ENCODE measurements at places on chromosomes 11 and 22.

GRCh38 chr11:86230179-86230804 is 14.3 kb upstream of the EED start:
- no peak for DNase-seq

DNA sequence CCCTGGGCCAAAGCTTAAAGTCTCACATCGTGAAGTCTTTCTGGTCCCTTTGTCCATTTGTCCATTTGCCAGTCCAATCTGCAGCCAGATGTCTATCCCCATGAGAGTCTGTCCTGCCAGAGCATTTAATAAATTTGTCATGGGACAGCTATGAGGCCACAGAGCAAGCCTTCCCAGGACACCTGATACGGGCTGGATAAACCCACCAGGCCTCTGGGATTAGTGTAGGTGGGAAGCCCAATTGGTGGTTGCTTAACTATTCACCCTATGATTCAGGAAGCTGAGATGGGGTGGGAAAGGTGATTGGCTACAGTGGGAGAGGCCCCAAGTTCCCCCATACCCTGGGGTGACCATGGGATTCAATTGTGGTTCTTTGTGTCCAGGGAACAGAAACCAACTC is 39.9 kb downstream of the MYEOV start:
- DNase-seq: peak; percentile 10

DNA sequence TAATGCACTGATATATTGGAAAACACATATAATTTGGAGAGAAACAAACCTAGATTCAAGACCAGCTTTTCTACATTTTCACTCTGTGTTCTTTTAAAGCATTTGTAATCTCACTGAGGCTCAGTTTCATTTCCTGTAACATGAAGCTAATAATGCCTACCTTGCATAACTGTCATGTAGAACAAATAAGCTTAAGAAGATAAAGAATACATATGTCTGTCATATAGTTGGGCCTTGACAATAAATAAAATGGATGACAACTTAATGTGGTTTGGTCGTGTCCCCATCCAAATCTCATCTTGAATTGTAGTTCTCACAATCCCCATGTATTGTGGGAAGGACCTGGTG is 35.2 kb upstream of the FIBIN start:
- DNase-seq: no peak

DNA sequence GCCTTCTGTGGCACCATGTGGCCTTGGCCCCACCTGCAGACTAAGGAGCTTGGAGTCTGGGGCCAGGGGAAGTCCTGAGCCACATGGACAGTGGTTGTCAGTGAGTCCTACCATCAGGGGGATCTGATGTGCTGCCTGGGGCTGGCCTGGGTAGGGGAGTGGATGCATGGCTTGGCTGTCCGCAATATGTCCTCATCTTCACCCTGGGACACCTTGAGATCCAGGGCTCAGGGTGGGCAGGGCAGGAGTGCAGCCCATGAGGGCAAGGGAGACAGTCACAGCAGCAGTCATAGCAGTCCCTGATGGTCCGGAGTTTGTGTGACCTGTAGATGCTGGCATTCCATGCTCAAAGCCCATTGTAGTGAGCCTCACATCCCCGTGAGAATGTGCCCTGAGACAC is 256.8 kb upstream of the B3GAT1 start:
- DNase-seq: no peak

GRCh38 chr11:77403211-77403610 is 70.7 kb downstream of the PAK1 start:
- DNase-seq: no peak

GRCh38 chr11:77217156-77217555 is 84.3 kb downstream of the GDPD4 start:
- no peak for DNase-seq

- no peak for DNase-seq
Observed at GRCh38 chr11:13421561-13421960, 41.5 kb downstream of the BTBD10 start.

- DNase-seq: no peak
Observed at GRCh38 chr11:119716582-119717498, 12.2 kb downstream of the NECTIN1 start.

GRCh38 chr11:130477586-130478203 is 29.2 kb downstream of the ADAMTS15 start:
- no peak for DNase-seq

GRCh38 chr11:17610085-17610894 is 63.2 kb downstream of the OTOG start:
- DNase-seq: peak; percentile 58

GRCh38 chr22:28923826-28924732 is 40.7 kb downstream of the ZNRF3 start:
- DNase-seq: no peak

- no peak for DNase-seq
Observed at GRCh38 chr11:78345450-78345849, 72.2 kb downstream of the GAB2 start.

DNA sequence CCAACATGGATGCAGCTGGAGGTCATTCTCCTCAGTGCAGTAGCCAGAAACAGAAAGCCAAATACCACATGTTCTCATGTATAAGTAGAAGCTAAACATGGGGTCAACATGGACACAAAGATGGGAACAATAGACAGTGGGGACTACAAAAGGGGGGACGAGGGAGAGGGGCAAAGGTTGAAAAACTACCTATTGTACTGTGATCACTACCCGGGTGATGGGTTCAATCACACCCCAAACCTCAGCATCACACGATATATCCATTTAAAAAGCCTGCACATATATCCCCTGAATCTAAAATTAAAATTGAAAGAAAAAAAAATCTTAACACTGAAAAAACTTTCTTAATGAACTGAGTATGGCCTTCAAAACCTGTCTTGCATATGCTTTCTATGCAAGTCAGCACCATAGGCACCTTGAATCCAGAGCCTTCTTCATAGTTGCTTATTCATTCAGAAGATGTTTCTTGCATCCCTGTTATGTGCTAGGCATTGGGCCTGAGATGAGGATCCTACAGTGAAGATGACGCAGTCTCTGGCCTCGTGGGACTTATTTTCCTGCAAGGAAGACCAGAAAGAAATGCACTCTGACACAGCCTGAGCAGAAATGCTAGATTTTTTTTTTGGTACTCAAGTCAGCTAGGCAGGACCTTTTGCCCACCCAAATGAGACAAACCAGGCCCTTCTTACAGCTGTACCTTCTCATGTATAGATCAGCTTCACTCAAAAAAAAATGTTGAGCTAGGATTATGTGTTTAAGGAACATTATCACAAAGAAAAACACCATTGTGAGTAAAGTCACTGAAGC is 21.0 kb downstream of the NNMT start:
- no peak for DNase-seq

- no peak for DNase-seq
Observed at GRCh38 chr11:19985111-19985510, 175.2 kb downstream of the DBX1 start.

GRCh38 chr11:132115454-132115853 is 745.0 kb downstream of the NTM start:
- DNase-seq: no peak

- DNase-seq: no peak
Observed at GRCh38 chr22:48581205-48581766, 1246.4 kb downstream of the BRD1 start.

DNA sequence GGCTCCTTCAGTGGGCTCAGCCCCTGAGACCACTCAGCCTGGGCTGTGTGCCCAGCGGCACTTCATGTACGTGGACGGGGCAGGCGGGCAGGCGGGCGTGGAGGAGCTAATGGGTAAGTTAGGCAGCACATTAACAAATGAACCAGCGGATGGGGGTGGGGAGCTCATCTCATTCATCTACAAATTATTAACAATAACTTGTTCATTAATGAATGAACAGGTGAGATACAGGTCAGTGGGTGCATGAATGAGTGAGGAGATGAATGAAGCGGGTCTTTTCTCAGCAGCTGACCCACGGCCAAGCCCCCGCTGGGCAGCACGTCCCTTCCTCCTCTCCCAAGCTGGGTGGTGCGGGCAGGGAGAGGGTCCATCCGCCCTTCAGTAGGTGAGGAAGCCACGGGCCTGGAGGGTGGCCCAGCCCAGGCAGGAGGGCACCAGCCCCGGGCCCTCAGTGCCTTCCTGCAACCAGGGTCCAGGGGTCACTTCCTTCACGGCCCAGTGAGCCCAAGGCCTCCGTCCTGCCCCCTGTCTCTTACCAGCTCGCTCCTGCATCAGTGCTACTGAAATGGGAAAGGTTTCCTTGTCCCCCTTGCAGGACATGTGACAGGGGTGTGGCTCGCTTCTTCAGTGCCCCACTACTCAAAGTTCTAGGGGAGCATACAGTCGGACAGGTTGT is 60.5 kb upstream of the KCNQ1OT1 start:
- DNase-seq: peak; percentile 39

DNA sequence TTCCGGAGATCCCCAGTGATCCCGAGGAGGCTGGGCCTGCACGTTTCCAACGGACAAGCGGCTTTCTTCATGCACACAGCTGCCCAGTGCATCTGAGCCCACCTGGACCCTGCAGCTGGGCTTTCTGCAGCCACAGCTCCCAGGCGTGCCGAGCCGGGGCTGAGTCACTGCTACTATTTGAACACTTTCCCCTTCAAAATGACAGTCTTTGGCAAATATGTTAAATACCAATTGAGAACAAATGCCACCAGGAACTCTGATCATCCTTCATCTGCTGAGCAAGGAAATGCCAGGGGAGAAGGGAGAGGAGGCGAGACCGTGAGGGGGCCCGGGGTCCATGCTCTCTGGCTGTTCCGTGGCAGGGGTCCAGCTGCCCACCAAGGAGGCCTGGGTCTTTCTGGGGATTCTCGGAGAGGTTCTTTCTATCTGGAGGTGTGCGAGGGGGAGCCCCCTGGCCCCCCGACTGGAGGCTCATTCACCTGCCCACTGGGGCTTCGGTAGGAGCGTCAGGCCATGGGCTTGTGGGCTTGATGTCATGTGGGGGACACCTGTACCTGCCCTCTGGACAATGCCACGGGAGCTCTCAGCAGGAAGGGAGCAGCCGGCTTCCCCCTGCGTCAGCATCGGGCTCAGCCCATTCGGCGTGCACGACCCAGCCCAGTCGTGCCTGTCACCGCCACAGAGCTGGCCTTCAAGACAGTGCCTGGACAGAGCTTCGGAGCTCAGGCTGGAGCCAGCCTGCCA is 159.6 kb downstream of the CTTN start:
- DNase-seq: no peak

GRCh38 chr11:92707173-92707619 is 262.3 kb upstream of the MTNR1B start:
- no peak for DNase-seq

DNA sequence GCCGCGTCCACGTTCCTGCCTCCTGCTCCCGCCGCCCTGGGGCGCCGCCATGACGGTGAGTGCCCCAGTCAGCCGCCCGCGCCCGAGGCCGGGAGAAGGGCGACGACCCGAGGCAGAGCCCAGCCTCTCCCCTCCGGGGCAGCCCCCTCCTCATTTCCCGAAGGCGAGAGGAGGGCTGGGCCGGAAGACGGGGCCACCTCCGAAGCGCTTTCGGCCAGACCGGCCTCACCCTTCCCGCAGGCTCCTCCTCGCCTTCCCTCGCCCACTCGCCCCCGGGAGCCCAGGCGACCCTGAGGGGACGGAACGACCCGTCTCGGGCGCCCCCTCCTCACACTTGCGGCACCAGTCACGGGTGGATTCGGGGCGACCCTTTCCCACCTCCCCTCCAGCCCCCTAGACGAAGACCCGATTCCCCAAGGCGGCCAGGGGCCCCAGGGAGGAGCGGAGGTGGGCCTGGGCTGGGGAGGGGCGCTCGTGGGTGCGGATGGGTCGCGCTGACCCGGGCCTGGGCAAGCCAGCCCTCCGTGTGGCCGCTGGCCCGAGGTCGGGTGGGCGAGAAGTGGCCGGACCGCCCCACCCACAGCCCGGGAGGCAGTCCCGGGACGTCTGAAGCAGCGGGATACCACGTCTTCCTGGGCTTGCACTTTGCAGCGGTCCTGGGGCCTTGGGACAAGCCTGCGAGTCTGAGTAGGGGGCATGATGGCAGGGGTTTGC is 49.7 kb downstream of the TRIOBP start:
- no peak for DNase-seq

DNA sequence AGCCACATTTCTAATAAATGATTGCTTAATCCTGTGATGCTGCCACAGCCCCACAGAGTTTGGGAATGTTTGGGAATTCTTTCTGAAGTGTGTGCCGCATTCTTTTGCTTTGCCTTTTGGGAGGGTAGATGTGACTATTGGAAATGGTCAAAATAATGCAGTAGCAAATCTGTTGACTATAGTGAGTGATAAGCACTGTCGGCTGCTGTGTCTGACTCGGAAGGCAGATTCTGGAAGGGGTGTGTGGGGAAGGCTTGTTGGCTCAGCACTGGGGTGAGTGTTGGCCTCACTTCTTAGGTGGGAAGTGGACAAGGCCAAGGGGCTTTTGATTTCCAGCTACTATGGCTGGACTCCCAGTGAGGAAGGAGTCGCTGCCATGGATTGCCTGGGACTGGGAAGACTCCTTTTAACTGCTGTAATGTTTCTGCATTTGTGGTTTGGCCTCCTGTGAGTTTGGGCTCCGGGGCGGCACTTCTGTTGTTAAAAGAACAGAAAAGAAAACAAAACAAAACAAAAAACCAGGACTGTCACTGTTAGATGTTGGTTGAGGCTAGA is 20.1 kb downstream of the ZBTB16 start:
- DNase-seq: peak; percentile 36

DNA sequence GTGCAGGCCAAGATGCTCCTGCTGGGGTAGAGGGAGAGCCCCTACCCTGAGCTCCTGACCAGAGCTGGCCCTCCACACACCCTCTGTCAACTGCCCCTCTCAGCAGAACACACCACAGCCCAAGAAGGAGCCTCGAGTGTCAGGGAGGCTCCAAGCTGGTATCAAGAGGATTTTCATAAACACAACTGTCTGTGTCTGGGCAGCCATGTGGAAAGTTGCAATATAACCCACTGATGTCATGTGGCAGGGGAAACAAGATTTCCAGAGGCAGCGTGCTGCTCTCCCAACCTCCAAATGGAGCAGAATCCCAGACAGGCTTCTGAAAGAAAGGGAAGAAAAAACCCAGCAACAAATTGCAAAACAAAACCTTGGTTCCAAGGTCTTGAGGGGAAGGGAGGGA is 569.9 kb downstream of the BUD13 start:
- no peak for DNase-seq

DNA sequence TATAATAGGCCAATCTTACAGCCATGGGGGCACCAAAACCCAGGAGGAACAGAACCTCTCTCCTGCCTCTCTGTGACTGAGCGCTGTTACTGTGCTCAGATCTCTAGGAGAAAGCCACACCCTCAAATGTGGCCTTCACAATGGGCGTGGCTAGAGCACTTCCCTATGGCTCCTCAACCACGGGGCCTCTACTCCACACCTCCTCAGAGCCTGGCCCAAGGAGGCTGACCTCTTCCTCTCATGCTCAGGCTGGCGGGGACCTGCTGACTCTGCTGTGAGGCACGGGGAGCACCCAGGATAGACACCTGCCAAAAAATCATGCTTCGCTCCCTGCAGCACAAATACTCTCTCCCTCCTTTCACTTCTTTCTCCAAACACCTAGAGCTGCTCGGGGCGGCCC is 41.0 kb downstream of the C11orf58 start:
- no peak for DNase-seq

DNA sequence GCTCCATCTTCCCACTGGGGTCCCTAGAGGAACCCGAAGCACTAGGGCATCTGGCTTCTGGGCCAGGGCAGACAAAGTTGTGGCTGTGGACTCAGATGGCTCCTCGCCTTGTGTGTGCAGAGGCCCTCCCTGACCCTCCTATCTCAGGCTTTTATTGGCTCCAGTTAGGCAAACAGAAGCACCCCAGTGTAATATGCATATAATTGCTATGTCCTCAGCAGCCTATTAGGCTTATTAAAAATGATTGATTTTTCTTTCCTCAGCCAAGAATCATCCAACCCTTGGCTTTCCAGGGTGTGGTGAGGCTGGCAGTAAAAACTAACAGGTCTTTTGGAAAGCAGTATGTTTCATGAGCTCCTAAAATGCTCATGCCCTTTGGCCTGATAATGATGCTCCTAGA is 22.3 kb downstream of the UPB1 start:
- no peak for DNase-seq

- no peak for DNase-seq
Observed at GRCh38 chr22:46172522-46173110, 22.3 kb downstream of the PPARA start.

Data from activated effector memory CD4-positive, alpha-beta T cell treated with anti-CD3 and anti-CD28 coated beads, Interleukin-2, amount 50 U/mL, for 16 hours (primary cell).